ENCODE measurements at places on chromosomes 7 and 10.
A peak's percentile ranks its signal among the peaks of the same experiment; 100 is the strongest.

GRCh38 chr7:50788382-50788781 is 5.7 kb upstream of the GRB10 start:
- no peak for DNase-seq

DNA sequence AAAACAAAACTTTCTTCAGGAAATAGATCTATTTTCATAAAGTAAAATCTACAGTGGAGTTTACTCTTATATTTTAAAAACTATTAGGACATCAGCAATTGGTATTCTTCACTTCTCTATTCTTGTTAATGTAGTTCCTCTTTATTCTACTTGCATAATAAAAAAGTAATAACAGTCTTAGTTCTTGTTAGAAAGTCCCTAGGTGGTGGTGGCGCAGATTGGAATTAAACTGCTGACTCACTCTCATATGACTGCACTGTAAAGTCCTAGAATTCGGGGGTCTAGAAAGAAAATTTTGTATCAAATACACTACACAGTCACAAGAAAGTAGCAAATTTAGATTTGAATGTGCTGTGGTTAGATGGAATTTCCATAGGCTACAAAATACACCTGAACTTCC is 44.6 kb upstream of the TES start:
- DNase-seq = no peak

GRCh38 chr7:24801883-24802282 is 44.6 kb upstream of the GSDME start:
- no peak for DNase-seq

- DNase-seq = no peak
Measured at GRCh38 chr10:124428207-124428777, 9.6 kb upstream of the OAT start.

- peak; percentile 22 for DNase-seq
Measured at GRCh38 chr10:87670586-87670985, 10.9 kb downstream of the PAPSS2 start.

- no peak for DNase-seq
Measured at GRCh38 chr10:103476046-103476768, 2.8 kb downstream of the CALHM3 start.
